ENCODE measurements at places on chromosomes 2 and 18.

DNA sequence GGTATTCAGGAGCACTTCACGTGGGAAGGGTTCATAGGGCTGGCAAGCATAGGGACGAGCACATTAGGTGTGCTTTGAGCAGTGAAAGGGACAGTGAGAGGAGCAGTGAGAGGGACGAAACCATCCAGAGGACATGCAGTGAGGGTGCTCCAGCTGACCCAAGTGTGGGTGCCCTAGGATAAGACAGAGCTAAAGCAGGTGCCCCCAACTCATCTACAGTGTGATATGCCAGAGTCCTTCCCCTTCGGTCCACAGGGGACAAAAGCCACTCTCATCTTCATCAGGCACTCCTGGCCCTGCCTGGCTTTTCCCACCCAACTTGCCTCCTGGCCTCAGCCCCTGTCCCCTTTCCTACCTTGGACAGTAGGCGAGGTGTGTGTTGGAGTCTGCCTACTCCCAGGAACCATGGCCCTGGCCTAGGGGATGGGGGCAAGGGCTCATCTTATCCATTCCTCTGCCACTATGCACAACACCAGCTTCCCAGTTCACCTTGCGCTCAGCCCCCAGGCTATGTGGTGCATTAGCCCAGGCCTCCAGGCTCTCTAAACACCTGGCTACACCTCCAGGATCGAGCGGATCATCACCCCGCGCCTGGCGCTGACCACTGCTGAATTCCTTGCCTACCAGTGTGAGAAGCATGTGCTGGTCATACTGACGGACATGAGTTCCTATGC, 16.1 kb upstream of the ANKRD53 start:
- DNase-seq, result peak; percentile 67

- peak; percentile 93 for DNase-seq
Observed at GRCh38 chr2:41966920-41967319, 80.9 kb upstream of the PKDCC start.

GRCh38 chr18:74468547-74469061, 11.5 kb upstream of the DIPK1C start:
- no peak for DNase-seq

DNA sequence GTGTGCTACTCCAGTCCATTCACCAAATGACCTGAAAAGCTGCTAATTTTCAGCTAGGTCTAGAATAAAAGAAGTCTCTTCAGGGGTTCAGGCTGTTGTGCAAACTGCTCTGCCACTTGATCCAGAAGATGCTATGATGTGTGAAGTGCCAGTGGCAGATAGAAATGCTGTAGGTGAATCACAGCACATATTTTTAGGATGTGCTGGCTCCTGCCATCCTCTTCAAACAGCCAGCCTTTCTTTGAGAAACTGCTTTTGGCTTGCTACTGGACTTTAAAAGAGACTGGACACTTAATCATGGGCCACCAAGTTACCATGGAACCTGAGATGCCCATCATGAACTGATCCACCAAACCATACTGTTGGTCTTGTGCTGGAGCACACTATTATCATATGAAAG, 322.1 kb downstream of the EN1 start:
- DNase-seq, result no peak

GRCh38 chr2:104850361-104851290, 3.3 kb upstream of the POU3F3 start:
- no peak for DNase-seq

- no peak for DNase-seq
Observed at GRCh38 chr18:56884511-56884910, 233.4 kb downstream of the WDR7 start.

DNA sequence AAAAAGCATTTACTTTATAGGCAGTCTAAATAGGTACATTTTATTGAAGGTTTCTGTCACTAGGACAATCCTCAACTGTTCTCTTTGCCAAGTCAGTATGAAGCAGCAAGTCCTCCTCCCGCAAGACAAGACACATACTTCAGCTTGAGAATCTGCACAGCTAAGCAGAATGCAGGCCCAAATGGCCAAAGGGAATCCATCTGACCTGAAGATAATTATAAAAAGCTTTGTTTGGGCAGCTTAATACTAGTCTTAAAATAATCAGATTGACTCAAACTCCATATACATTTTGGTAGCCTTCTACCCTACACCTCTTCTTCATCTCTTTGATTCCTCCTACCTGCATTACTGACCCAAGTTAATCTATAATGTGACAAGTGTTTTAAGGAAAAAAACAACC, 1.8 kb downstream of the LANCL1 start:
- no peak for DNase-seq

DNA sequence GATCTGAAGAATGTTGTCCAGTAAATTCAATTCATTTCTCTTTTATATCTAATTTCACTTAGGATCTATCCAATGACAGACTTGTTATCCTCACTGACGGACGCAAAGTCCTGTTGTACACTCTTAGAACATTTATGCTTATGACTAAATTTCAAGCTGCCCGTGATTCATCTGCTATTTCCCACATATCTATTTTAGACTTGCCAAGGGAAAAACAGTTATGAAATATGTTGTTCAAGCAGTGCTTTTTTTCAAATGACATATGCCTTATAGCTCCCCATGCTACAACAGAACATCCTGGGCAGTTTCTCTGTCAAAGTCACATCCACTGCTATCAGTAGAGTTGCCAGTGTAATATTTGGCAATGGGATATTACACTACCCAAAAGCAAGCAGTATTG, 94.2 kb upstream of the CBLN2 start:
- DNase-seq, result no peak

DNA sequence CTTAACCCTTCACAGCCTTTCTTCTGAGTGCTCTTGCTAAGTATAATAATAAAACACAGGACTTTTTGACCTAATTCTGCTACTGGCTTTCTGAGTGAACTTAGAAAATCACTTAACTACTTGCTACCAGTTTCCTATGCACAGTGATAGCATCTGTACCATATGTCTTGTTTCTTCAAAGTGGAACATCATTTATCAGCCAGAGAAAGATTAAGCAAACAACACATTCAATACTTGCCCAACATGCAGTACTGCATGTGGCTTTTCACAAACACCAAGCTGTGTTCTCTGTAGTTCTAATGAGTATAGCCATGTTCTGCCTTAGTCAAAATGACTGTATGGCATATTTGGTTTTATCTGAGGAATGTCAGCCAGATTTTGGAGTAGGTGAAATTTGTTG, 1286.6 kb upstream of the ZEB2 start:
- DNase-seq, result no peak

DNA sequence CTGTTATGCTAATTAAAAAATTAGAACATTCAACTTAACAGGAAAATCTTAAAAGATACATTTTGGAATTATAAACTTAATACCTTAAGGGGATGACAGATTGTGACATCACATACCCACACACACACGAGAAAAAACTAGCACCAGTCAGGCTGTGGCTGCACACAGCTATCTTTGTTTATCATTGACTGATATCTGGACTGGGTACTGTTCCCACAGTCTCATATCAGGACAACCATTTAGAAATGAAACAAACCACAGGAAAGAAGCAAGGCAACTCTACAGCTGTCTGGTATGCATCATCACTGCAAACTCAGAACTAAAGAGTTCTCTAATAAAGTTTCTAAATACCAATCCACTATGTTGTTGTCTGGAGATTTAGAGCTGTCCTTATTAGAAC, 210.9 kb upstream of the SMAD7 start:
- DNase-seq, result no peak

DNA sequence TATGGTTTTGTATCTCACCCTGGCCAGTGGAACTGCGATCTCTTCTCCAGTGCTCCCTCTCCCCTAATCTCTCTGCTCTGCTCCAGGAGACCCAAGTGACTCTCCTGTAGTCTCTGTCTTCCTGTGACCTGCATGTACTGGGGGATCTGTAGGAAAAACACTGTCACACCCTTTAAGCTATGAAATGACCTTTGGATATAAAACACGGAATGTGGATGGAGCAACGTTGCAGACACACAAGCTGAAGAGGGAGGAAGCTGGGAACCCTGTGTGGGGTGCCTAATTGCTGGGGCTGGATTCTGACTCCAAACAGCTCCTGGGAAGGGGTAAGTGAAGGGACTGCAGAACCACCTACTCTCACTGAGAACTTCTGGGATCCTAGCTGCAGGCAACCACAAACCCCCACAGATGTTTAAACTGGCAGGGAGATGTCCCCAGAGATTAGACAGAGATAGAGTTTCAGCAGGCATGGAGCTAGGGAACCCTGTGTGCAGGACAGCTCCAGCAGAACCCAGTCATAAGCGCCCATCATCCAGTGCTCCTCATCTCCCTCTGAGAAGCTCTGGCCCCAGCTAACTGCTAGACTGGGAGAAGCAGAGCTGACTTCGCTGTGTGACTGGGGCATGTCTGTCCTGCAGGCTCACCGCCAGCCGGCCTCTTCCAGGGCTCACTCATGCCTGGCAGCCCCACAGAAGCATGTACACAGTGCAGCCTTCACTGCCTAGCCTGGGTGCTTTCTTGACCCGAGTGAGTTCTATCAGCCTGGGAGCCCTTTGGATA, 482.7 kb upstream of the SETBP1 start:
- DNase-seq, result no peak

DNA sequence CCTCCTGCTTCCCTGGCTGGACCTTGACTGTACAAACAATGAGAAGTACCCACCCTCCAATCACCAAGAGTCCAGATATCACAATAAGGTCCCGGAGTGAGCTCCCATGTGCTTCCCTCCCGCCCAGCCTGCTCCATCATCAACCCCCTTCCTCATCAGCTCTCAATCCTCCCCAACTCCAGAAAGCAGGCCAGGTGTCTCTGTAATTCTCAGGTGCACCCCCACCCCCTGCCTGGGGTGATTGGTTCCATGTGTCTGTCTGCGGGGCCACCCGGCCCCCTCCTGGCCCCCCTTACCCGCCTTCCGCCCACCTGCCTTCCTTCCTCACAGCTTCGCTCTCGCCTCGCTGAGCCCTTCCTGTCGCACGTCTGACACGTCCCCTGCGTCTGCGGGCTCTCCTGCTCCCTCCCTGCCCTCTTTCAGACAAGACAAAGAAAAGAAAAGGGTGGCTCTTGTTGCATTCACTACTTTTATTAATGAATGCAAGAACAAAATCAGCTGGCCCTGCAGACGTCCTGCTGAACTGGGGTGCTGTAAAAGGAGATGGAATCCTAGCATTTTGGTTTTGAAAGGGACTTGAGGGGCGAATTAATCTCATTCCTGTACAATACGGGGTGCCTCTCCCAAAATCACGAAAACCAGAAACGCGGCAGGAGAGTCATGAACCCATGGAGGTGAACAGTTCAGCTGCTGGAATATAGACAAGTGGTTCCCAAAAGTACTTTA, 26.5 kb upstream of the IGFBP2 start:
- DNase-seq, result no peak

- no peak for DNase-seq
Observed at GRCh38 chr2:45968946-45969584, 317.6 kb downstream of the PRKCE start.

DNA sequence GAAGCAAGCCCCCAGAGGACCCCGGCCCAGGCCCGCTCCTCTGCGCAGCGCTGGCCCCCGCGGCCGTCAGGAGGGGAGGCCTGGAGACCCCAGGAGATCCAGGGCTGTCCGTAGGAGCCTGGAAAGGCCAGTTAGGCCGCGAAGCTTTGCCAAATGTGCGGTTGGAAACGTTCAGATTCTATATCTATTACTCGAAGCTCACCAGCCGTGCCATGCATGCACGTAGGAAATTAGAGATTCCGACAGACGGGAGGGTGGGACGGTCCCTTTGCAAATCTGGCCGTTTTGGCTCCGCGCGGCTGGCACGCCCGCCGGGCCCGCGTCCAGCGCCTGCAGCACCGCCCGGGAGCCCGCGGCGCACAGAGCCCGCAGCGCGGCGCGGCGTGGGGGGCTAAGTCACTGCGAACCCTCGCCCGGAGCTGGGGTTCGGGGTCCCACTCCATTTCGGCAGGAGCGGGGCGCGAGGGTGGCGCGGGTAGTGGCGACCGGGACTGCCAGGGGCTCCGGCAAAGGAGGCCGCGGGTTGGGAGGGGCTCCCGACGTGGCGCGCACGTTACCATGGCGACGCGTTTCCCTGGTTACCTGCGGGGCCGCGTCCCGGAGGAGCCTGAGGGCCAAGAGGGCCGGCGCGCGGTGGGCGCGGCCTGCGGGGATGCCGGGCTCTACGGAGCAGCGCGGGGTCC, 488.6 kb upstream of the SMIM21 start:
- DNase-seq, result no peak

DNA sequence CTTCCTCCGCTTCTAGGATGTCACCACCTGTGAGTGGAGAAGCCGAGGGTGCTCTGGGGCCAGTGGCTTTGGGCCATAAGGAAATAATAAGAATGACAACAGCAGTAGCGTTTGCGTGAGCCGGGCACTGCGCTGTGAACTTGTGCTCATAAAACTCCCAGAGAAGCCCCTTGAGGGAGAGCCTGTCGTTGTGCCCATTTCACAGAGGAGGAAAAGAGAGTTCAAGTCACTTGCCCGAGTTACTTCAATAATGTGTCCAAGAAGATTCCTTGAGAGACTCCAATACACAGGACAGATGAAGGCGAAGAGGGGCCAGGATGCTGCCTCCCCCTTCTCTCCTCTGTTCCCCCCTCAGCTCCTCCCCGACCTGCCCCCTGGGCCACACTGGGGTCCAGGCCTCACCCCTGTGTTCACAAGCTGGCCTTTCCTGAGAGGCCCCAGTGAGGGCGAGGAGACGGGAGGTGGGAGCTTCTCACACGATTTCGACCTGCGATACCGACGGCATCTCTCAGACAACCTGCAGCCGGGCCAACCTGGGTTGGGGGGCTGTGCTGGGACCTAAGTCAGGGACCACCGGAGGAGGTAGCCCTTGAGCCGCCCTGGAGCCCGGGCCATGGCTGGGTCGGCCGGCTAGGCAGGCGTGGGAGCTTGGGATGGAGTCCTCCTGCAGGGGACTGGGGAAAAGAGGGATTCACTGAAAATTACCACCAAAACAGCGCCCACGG, 53.5 kb upstream of the UBE2F start:
- no peak for DNase-seq

- DNase-seq, result no peak
Observed at GRCh38 chr2:156719036-156719435, 282.9 kb downstream of the GPD2 start.

GRCh38 chr2:175929850-175930249, 72.2 kb downstream of the LNPK start:
- DNase-seq, result no peak

DNA sequence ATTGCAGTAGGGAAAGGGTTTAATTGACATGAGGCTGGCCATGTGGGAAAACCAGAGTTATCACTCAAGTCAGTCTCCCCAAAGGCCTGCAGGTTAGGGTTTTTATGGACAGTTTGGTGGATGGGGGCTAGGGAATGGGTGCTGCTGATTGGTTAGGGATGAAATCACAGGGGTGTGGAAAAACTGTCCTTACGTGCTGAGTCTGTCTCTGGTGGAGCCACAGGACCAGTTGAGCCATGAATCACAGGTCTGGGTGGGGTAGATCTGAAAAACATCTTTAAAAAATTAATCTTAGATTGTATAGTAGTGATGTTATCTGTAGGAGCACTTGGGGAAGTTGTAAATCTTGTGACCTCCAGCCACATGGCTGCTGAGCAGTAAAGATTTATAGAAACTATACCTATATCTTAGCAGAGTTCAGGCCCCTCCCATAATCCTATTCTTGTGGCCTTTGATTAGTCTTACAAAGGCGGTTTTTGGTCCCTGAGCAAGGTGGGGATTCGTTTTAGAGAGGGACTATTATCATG, 139.6 kb downstream of the COMMD1 start:
- no peak for DNase-seq

- no peak for DNase-seq
Observed at GRCh38 chr2:138021154-138021553, 56.9 kb downstream of the HNMT start.

- DNase-seq, result no peak
Observed at GRCh38 chr2:223470602-223471001, 131.6 kb downstream of the SCG2 start.
